ENCODE measurements at places on chromosomes 6 and 20. TPM values are rescaled to one million over a fixed set of nuclear protein-coding genes. Genes with fewer than 3 reads are reported as not detected.
A peak's percentile ranks its signal among the peaks of the same experiment; 100 is the strongest.

GPR6 gene
- not detected for total RNA-seq

DNA sequence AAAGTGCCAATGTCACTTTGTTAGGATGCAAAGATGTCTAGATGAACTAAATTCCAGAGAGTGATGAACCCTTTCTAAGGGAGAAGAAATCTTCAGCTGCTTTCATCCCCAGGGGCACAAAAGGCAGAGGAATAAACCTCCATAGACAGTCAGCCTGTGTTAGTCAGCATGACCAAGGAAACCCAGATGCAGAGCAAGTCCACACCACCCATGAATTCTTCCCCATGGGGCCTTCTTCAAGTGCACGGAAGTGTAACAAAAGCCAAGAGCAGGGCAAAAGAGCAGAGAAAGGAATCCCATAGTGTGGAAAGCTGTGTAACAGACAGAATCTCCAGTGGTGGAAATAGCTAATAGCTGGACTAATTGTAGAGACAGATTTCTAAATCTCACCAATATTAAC lies 50.0 kb downstream of the DCDC2 start:
- no peaks in the 10 kb centered on the region for H3K36me3 ChIP-seq
- no peak overlapping the region for H3K27ac ChIP-seq
- H3K4me1 ChIP-seq, result no peaks in the 10 kb centered on the region

- H3K27ac ChIP-seq, result no peak overlapping the region
- no peak overlapping the region for H3K4me3 ChIP-seq
- peaks cover 1% of the 10 kb centered on the region for H3K4me1 ChIP-seq
- no peaks in the 10 kb centered on the region for H3K36me3 ChIP-seq
Measured at GRCh38 chr6:105607636-105608621, 205.0 kb upstream of the PREP start.

DNA sequence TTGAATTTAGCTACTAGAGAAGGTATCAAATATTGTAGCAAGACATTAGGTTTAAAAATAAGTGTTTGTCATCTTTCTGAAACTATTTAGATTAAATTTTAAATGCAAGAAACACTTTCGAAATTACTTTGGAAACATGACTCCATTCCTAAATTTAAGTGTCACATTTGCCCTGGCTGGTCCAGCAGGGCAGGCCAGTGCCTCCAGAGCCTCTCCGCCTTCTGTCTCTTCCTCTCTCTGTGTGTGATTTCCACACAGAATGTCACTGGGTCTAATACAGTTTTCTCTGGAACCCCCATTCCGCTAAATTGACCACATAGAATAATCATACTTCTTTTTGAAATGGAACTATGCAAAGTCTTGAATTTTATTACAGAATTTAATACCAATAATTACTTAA lies 111.5 kb downstream of the SOBP start:
- no peaks in the 10 kb centered on the region for H3K27me3 ChIP-seq
- no peak for DNase-seq
- H3K36me3 ChIP-seq, result no peaks in the 10 kb centered on the region

DNA sequence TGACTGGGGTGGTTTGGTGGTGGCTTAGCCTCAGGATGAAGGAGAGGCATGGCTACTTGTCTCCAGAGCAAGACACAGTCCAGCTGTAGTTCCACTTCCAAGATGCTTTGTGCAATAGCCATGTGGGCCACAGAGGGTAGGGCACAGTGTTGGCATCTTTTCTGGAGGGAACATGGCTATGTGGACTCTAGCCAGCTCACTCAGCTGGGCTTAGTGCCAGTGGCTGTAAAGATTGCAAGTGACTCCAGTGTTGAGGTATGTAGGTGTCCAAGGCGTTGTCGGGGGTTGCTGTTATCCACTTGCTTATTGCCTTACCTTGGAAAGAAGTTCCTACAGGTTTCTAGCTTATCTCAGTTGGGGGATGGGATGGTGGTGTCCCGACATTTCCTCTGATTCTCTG lies 233.4 kb downstream of the CD109 start:
- no peaks in the 10 kb centered on the region for H3K27me3 ChIP-seq
- DNase-seq, result no peak
- no peaks in the 10 kb centered on the region for H3K4me1 ChIP-seq
- H3K36me3 ChIP-seq, result no peaks in the 10 kb centered on the region
- H3K4me3 ChIP-seq, result no peak overlapping the region

- no peak overlapping the region for H3K4me3 ChIP-seq
- H3K4me1 ChIP-seq, result no peaks in the 10 kb centered on the region
- DNase-seq, result peak; percentile 80
Measured at GRCh38 chr6:158631678-158632537, 12.6 kb downstream of the DYNLT1 start.

CPNE5 gene
- 7.9 TPM for total RNA-seq

Measured in aorta (tissue), 5 donors.